Stimulated activated CD4-positive, alpha-beta T cell treated with anti-CD3 and anti-CD28 coated beads, TNF-alpha, amount 100 ng/mL, for 4 hours (primary cell): ENCODE measurements at places on chromosomes 2 and 18.

DNA sequence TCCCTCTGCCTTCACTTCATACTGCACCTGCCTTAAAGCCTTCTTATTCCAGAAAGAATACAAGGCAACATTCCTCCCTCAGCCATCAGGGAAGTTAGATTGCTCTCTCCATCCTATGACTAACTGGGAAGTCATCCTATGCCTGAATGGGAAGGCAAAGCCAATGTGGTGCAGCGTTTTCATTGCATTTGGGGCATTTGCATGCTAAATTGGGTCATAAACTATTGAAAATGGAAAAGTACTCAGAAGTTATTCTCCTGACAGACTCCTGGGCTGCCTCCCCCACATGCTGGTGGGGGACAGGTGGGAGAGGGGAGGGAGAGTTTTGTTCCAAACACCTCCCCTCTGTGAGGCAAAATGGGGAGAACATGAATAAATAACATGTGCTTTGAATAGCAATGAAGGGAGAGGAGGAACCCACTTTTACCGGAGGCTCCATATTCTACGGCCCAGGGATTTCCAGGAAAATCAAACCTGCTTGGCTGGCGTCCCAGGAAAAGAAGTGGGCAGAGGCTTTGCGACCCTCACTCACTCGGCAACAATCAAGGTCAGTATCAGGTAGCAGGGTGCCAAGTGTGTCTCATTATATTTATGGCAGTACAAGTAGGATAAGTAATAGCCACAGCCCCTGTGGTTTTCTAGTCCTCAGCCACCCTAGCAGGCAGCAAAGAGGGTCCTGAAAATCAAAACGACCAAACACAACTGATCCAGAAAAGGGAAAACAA lies 84.1 kb downstream of the BOD1L2 start:
- DNase-seq = no peak

- DNase-seq = no peak
Measured at GRCh38 chr18:8857806-8858205, 152.4 kb downstream of the MTCL1 start.

- DNase-seq = no peak
Measured at GRCh38 chr2:235638541-235639427, 144.9 kb downstream of the AGAP1 start.

- no peak for DNase-seq
Measured at GRCh38 chr2:100880730-100881129, 60.8 kb downstream of the NPAS2 start.

GRCh38 chr18:22641958-22642357 lies 224.2 kb upstream of the CTAGE1 start:
- DNase-seq = no peak

GRCh38 chr2:20125164-20125563 lies 73.7 kb upstream of the LAPTM4A start:
- no peak for DNase-seq

DNA sequence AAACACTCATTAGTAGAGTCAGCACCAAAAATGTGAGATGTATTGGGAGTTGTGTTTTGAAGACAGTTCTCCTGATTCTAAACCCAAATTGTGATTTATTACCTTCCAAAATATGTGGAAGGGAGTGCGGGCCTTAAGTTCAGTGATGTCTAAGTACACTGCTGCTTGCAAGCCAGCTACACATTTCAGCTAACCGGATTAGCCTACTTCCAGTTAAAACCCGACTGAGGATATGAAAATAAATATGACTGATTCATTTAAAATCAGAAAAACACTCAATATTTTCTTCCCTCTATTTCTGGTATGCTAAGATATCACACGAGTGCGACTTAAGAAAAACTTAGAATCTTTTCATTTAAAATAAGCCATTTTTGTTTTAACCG lies 907 bp downstream of the FHL2 start:
- DNase-seq = no peak

- DNase-seq = no peak
Measured at GRCh38 chr18:46073474-46074331, 1.6 kb upstream of the PSTPIP2 start.

GRCh38 chr2:81589406-81589805 lies 1284.9 kb upstream of the LRRTM1 start:
- no peak for DNase-seq

DNA sequence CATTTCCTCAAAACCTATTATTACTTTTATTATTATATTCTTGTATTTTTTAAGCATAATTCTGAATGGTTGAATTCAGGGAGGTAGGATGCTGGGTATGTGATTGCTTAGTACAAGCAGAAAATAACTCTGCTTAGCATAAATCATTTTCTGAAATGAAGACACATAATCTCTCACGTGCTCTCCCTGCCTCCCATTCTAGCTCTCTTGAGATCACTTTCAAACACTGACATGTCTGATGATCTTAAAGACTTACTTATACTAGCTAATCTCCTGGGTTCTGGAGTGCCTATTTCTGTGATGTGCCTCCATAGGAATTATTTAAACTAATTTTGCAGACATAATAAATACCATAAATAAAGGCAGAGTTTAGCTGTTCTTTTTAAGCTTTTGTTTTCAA lies 1136.0 kb downstream of the SUCLG1 start:
- DNase-seq = no peak

DNA sequence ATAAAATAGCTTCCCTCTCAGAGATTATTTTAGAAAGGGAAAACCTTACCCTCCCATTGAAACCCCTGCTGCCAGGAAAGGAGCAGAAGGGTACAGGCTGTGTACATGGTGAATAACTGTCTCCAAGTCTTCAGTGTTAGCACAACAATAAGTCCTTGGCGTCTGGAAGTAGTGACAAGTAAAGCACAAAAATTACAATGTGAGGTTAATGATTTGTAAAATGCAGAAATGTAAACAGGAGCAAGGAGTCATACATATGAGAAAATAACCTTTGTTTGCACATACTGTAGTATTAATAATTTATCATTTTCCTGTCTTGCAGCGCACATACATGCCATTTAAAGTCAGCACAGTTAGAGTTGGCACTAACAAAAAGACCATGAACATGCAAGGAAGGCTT lies 40.5 kb downstream of the ABHD3 start:
- DNase-seq = no peak

GRCh38 chr18:47975105-47975504 lies 44.6 kb upstream of the SMAD2 start:
- DNase-seq = no peak

DNA sequence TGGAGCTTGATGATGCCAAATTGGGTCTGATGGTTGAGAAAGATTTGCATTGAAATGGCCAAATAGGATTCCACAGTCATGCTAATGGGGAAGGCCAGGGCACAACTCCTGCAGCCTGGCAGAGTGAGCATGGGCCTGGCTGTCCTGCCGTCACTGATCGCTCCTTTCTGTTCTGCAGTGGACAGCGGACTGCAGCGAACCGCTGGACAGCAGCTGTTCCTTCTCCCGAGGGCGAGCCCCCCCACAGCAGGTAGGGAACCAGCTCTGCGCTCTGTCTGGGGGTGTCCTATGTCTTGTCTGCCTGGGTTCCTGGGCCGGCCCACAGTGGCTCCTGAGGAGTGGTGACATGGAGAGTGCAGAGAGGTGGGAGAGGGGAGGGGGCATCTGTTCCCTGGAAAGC lies 97.6 kb downstream of the CTIF start:
- DNase-seq = no peak

DNA sequence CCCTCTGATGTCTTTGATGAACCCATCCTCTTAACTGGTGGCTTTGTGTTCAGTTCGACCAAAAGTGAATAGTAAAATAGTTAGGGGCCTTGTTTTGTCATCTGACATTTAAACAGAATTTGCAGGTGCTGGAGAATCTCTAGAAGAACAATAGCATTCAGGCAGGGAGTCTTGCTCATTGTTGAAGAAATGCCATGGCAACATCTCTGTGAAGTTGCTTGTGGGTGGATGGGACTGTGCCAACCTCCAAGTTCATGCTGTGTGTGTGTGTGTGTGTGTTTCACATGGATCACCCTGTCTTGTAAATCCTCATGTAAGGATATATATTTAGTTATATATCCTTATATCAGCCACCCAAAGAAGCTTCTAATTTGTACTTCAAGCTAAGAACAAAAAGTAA lies 66.7 kb downstream of the SKA1 start:
- DNase-seq = no peak

GRCh38 chr2:74925361-74925786 lies 33.1 kb upstream of the POLE4 start:
- no peak for DNase-seq

DNA sequence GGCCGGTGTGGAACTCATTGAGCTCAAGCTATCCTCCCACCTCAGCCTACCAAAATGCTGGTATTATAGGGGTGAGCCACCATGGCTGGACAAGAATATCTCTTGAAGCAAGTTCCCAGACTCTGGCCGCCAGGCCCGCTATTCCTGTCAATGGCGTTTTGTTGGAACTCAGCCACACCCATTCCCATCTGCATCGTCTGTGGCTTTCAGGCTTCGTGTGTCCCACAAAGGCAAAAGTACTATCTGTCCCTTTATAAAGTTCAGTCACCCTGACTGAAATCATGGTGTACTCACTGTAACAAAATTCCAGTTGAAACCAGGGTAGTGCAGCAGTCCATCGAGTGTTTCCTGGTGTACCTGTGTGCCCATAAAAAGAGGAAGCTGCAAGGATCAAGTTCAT lies 96.7 kb downstream of the SH3BP4 start:
- no peak for DNase-seq

DNA sequence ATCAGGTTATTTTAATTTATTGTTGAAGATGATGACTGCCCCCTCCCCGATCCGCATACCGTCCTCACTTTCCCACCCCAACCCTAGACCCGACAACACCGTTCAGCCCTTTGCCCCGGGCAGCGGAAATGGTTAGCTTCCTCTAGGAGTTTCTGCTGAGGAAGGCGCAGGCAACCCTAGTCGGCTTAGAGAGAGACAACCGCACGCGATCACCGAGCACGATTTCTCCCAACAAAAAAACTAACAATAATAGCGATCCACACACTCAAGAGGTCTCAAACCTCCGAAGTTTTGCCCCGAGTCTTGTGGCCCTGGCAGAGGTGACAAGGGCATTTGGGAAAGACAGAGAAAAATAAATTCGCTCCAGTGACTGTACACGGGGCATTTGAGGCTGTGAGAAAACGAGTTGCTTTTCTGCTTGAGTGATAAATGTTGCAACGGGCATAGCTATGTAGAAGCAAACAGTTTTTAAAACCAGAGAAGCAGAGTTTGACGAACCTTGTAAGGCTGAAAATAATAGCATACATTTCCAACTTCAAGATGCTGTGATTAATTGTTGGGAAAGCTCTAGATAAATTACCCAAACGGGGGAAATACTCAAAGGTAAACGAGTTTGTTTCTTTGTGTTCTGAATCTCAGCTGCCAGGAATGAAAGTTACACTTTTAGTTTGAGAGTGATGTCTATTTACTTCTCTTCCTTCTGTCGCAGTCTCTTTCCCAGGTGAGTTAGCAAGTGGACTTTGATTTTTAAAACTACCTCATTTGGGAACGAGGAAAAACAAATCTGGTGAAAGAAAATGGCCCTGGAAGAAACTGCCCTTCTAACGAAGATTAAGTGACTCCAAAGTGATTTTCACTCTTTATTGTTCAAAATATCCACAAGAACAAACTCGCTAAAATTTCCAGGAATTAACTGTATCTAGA lies 11.0 kb upstream of the SIX3 start:
- DNase-seq = no peak

- no peak for DNase-seq
Measured at GRCh38 chr2:54330926-54331835, 75.2 kb upstream of the TSPYL6 start.

- DNase-seq = no peak
Measured at GRCh38 chr2:184560603-184561002, 37.7 kb upstream of the ZNF804A start.

- DNase-seq = no peak
Measured at GRCh38 chr2:170368370-170368769, 190.4 kb downstream of the MYO3B start.

DNA sequence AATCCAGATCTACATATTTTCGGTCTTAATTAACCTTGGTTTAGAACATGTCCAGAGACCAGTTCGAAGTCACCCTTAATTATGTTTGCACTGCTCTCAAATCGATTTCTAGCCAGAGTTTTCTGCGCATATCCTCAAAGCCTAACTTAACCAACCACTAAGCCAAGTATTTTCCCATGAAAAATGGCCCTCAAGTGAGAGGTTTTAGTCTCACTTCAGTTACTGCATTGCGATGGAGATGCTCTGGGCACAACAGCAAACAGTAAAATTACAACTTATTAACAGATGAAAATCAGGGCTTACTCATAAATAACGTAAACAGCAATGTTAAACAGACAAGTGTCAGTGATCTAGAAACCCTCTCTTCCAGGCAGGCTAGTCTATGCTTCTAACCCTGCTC lies 4.5 kb downstream of the RTN4 start:
- DNase-seq = no peak

- no peak for DNase-seq
Measured at GRCh38 chr2:5148392-5149085, 543.6 kb upstream of the SOX11 start.

GRCh38 chr18:23542461-23542860 lies 39.1 kb downstream of the RMC1 start:
- no peak for DNase-seq

GRCh38 chr2:391696-392095 lies 103.8 kb upstream of the ALKAL2 start:
- no peak for DNase-seq

- DNase-seq = no peak
Measured at GRCh38 chr2:33144243-33144642, 197.5 kb downstream of the LTBP1 start.

- DNase-seq = no peak
Measured at GRCh38 chr2:3522961-3523421, 3.7 kb upstream of the ADI1 start.

GRCh38 chr2:82158150-82158549 lies 1853.6 kb upstream of the LRRTM1 start:
- DNase-seq = no peak

DNA sequence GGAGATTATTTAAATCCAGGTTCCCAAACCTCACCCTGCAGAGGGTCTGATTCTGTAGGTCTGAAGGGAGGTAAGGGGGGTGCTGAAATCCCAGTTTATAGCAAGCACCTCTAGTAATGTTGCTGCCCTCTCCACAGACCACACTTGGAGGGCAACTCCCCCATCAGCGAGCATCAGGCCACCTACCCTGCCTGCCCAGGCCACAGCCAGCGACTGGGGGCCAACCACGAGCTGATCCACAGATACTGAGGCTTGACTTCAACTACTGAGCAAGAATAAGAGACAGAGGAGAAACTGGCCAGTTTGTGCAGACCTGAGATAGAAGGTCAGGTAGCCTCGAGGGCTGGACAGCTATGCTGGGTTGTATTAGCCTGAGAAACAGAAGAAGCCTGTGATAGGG lies 36.3 kb upstream of the LBH start:
- DNase-seq = no peak

DNA sequence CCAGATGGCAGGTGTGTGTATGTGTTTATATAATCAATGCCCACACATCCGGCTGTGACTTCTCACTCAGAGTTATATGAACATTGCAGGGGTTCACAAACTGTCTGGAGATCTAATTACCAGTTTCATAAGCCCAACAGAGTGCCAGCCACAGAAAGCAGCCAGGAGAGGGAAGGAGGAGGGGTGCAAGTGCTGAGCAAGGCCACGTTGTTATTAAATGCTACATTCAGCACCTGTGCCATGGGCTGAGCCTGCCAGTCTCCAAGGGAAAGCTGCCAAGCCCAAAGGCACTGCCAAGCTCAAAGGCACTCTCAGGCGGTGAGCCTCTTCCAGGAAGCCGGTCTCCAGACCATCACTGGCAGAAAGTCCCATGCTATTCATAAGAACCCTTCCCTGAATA lies 17.4 kb downstream of the XDH start:
- DNase-seq = no peak
